Activated CD4-positive, alpha-beta T cell treated with anti-CD3 and anti-CD28 coated beads, Interleukin-2, amount 10 ng/mL, durations not matched to agents 7 days and 5 days (primary cell): ENCODE measurements at places on chromosomes 16 and 17. TPM values are rescaled to one million over a fixed set of nuclear protein-coding genes. Genes with fewer than 3 reads are reported as not detected.

DNA sequence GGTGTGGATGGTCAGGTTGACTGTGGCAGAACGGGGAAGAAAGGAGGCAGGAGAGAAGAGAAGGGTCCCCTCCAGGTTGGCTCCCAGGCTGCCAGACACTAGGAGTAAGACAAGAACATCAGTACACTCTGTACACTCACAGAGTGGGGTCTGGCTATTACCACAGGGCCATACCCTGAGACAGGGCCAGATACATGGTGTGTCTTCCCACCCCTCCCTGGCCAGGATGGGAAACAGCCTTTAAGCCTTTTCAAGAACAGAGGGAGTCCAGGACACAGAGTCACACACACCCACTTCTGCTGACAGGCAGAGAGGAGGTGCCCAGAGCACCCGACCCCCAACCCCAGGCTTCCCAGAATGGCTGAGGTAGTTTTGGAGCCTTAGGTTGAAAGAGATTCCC is 99.4 kb downstream of the LITAF start:
- H3K27ac ChIP-seq = no peak overlapping the region
- DNase-seq = no peak
- H3K4me1 ChIP-seq = no peaks in the 10 kb centered on the region
- H3K36me3 ChIP-seq = peaks cover 6% of the 10 kb centered on the region
- H3K4me3 ChIP-seq = no peak overlapping the region

- H3K4me3 ChIP-seq = no peak overlapping the region
- DNase-seq = no peak
- H3K27me3 ChIP-seq = no peaks in the 10 kb centered on the region
- no peaks in the 10 kb centered on the region for H3K4me1 ChIP-seq
- H3K27ac ChIP-seq = no peak overlapping the region
- H3K36me3 ChIP-seq = no peaks in the 10 kb centered on the region
Measured at GRCh38 chr16:49663081-49664065, 192.5 kb downstream of the ZNF423 start.

GRCh38 chr16:85204242-85205010 is 92.2 kb upstream of the CIBAR2 start:
- no peaks in the 10 kb centered on the region for H3K4me1 ChIP-seq
- H3K27ac ChIP-seq = no peak overlapping the region
- H3K4me3 ChIP-seq = no peak overlapping the region
- H3K36me3 ChIP-seq = no peaks in the 10 kb centered on the region

DNA sequence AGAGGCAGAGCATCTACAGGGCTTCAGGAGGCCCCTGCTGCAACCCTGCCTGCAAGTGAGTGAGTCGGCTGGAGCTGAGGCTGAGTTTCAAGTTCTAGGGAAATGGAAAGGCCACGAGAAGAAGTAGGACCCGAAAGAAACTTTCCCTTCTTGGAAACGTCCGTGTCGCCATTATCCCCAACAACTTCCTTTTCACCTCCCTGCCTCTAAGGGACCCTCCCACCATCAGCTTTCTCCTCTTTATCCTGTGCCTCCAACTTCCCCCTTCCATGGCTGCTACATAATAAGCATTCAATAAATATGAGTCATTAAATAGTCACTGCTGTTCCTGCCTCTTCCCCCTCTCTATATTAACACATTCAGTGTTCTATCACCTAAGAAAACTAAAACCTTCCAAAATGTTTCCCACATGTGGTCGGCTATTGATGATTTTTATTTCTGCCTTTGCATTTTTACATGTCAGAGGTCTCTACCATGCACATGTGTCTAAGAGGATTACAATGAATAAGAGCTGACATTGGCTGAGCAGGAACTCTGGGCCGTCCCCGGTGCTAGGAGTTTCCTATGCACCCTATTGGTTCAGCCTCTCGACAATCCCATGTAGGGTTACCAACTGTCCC is 115.9 kb upstream of the TNRC6C start:
- H3K4me3 ChIP-seq = no peak overlapping the region
- peaks cover 3% of the 10 kb centered on the region for H3K27me3 ChIP-seq
- H3K4me1 ChIP-seq = peaks cover 55% of the 10 kb centered on the region
- H3K36me3 ChIP-seq = peaks cover 4% of the 10 kb centered on the region
- DNase-seq = no peak

DNA sequence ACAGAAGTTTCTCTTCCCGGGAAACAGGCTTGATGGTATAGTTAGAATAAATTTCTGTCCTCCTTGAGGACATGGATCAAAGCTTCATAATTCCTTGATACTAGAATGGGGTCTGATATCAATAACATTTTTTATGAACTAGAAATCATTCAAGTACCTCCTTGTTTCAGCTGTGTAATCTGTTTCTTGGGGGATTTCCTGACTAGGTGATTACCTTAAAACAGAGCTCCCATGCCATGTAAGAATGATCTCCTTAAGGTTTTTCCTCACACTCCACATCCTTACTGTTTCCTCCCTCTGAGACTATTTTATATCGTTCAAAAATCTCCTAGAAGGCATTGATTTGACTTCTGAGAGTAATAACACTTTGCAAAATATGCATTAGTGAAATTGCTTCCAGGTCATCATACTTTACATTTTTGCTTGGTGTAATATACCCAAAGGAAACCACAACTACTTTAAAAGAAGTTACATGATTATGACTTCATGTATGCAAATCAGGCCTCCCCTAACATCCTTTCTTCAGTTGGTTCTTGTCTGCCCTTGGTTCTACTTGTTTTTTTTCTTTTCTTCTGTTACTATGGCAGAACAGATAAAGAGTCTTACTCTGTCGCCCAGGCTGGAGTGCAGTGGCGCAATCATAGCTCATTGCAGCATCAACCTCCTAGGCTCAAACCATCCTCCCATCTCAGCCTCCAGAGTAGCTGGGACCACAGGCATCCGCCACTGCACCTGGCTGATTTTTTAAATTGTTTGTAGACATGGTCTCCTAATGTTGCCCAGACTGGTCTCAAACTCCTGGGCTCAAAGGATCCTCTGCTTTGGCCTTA is 388.8 kb downstream of the ZFHX3 start:
- H3K36me3 ChIP-seq = peaks cover 5% of the 10 kb centered on the region
- peaks cover 39% of the 10 kb centered on the region for H3K4me1 ChIP-seq
- H3K27me3 ChIP-seq = peaks cover 1% of the 10 kb centered on the region
- no peak for DNase-seq
- no peak overlapping the region for H3K4me3 ChIP-seq

FAM83G gene
- 7.1 TPM for total RNA-seq

CES1 gene
- 0.89 TPM for total RNA-seq

PRSS21 gene
- 0.67 TPM for total RNA-seq
